ENCODE measurements at places on chromosomes 5 and 9.

- DNase-seq, result no peak
Measured at GRCh38 chr9:101176384-101176783, 147.9 kb downstream of the PLPPR1 start.

DNA sequence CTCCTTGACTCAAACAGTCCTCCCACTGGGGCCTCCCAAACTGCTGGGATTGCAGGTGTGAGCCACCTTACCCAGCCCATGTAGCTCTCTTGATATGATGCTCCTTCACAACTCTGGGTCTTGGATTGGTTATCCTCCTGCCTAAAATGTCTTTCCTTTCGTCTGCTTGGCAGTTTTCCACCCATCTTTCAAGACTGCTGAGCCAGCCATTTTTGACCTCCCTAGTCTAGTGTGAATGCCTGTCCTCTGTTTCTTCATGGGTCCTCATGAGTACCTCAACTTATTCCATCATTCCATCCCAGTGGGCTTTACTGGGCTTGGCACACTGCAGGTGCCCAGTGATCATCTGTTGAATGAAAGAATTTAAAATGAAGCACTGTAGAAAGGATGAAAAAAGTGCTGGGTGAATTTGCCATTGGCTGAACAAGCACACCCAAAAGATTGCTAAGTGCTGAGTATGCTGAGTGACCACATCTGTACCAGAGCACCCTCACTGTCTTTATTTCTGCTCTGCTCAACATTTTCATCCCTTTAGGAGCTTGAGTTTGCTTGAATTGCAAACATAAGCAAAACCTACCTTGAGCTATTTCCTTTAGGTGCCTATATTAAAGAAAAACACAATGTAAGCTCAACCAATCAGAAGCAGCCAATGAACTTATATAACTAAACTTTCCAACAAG, 84.8 kb upstream of the FAM169A start:
- DNase-seq, result no peak

- DNase-seq, result no peak
Measured at GRCh38 chr9:79693750-79694149, 122.0 kb downstream of the TLE4 start.

- no peak for DNase-seq
Measured at GRCh38 chr5:57841676-57842363, 359.2 kb upstream of the ACTBL2 start.

DNA sequence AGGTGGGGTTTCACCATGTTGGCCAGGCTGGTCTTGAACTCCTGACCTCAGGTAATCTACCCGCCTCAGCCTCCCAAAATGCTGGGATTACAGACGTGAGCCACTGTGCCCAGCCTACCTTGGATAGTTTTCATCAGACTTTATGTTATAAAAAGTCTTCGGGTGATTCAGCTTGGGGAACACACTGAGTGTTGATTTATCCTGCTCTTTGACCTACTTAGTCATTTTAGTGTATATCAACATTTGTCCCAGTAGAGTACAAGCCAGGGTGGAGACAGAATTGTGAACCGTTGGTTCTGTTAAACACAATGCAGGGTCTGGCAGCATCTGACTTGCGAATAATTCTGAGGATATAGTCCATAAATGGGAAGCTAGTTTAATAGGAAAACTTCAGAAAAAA, 39.7 kb downstream of the NFX1 start:
- DNase-seq, result no peak

DNA sequence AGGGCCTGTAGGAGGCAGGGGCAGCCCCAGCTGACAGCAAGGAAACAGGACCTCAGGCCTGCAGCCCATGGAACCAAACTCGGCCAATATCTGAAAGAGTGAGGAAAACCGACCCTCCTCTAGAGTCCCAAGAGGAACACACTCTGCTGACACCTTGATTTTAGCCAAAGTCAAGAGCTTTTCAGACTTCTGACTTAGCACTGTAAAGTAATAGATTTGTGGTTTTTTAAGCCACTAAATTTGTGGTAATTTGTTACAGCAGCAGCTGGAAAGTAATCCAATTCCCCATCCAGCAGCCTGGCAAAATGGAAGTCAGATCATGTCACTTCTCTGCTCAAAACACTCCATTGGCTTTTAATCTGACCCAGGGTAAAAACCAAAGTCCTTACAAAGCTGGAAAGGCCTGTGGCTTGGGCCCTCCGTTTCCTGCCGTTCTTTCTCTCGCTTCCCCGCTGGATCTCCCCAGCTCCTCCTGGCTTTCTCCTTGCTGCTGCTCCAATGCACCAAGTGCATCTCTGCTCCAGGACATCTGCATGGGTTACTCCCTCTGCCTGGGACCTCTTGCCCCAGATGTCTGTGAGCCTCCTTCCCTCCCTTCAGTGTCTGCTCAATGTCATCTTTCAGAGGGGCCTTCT, 79.0 kb downstream of the C5orf15 start:
- no peak for DNase-seq

DNA sequence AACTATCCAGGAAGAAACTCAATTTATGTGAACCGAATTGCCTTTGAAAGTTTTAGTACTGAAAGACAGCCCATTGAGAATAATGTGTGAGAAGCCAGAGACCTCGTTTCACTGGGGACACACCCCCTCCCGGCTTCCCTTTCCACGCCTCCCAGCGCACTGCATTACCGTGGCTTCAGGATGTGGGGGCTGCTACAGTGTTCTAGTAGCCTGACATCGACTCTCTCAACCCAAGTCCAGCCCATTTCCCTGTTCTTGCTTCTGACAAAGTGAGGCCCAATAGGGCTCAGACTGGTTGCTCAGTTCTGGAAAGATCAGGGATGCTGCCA, 3.5 kb downstream of the PAX5 start:
- DNase-seq, result no peak

DNA sequence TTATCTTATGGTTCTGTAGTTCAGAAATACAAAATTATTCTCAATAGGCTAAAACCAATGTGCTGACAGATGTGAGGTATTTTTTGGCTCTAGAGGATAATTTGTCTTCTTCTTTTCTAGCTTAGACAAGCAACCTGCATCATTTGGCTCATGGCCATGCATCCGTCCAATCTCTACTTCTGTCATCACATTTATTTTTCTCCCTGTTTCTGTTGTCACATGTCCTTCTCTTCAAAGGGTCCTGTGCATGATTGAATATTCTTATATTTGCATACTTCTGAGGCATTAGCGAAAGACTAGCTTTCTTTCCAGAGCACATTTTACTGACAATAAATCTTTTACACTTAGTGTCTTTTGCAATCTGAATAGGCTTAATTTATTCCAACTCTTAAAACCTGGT, 564.7 kb downstream of the CDH10 start:
- DNase-seq, result no peak

DNA sequence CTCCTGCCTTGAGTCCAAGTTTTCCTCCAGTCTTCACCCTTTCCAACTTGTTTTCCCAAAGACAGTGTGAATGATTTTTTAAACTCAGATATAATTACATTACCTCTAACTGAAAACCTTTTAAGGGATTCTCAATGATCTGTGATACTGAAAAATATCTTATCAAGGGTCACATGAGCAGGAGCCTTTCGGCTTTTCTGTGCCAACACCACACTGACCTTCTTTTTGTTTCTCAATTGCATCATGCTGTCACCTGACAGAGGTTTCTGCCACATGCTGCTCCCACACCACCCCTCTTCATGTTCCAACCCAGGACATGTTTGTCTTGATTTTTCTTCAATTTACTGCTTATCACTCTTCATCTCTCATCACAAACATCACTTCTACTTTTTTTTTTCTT, 820.0 kb downstream of the PRELID2 start:
- no peak for DNase-seq

DNA sequence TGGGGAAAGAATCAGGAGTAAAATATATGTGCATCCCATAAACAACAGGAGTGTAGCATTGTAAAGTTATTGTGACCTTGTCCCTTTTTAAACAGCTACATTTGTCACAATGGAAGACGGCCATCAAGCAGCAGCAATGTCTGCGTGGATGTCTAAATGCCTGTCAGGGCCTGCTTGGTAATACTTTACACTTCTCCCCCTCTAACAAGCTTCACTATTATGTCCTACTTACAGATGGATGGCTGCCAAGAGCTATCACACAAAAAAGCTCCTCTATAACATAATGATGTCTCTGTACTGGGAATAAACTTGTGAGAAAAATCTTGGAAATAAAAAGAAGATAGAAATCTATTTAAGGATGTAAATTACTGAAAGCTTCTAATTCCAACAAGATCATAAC, 213.0 kb downstream of the FBXL17 start:
- DNase-seq, result no peak

- no peak for DNase-seq
Measured at GRCh38 chr5:73858776-73859175, 232.8 kb downstream of the ARHGEF28 start.

DNA sequence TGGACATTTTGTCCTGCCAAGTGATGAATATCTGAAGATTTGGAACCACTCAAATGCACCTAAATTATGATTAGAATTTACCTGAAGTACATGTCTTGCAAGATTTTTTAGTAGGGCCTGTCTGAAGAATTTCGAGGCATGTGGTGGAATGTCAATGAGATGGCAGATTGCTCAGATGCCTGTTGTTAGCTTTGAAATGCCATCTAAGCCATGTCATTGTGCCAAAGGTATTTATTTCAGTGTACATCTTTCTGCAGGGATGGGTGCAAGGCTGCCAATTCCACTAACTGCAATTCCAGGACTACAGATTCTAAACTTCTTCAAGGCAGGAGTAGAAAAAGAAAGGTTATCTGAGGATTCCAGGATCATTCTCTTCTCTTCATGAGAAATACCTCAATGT, 9.1 kb upstream of the GNAQ start:
- no peak for DNase-seq

- no peak for DNase-seq
Measured at GRCh38 chr5:5941486-5941885, 436.9 kb downstream of the MED10 start.

DNA sequence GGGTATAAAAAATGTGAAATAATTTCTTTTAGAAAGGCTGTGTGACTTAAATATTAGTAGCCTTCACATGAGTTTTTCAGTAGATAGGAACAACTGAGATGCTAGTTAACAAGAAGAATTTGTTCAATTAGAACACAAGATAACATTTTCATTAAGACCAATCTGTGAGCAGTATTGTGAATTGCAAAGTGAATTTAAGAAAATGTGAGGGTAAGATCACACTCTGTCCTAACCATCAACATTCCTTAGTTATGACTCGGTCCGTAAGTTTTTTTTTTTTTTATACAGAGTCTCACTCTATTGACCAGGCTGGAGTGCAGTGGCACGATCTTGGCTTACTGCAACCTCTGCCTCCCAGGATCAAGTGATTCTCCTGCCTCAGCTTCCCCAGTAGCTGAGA, 180.2 kb upstream of the EGFLAM start:
- no peak for DNase-seq

GRCh38 chr5:124806026-124806372, 59.6 kb upstream of the ZNF608 start:
- no peak for DNase-seq

- DNase-seq, result no peak
Measured at GRCh38 chr5:6333182-6333905, 45.0 kb downstream of the MED10 start.

GRCh38 chr5:74112372-74113195, 486.6 kb downstream of the ARHGEF28 start:
- DNase-seq, result no peak

- DNase-seq, result no peak
Measured at GRCh38 chr5:9283021-9283420, 262.9 kb downstream of the SEMA5A start.

DNA sequence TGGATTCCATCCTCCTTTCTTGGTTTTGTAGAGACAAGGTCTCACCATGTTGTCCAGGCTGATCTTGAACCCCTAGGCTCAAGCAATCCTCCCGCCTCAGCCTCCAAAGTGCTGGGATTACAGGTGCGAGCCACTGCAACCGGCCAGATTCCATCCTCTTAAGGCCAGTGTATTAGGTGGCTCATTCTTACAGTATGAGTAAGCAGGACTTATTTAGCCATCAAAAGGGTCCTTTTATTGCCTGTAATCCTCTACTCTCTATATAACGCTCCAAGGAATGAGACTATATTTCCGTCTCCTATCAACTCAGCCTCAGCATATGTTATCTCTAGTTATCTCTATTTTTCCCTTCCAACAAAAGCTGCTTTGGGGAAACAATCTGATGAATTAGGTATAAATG, 3.0 kb upstream of the ERBIN start:
- no peak for DNase-seq

GRCh38 chr9:105994970-105995369, 300.6 kb downstream of the TMEM38B start:
- DNase-seq, result no peak

GRCh38 chr5:132951897-132952296, 11.5 kb downstream of the AFF4 start:
- DNase-seq, result no peak

DNA sequence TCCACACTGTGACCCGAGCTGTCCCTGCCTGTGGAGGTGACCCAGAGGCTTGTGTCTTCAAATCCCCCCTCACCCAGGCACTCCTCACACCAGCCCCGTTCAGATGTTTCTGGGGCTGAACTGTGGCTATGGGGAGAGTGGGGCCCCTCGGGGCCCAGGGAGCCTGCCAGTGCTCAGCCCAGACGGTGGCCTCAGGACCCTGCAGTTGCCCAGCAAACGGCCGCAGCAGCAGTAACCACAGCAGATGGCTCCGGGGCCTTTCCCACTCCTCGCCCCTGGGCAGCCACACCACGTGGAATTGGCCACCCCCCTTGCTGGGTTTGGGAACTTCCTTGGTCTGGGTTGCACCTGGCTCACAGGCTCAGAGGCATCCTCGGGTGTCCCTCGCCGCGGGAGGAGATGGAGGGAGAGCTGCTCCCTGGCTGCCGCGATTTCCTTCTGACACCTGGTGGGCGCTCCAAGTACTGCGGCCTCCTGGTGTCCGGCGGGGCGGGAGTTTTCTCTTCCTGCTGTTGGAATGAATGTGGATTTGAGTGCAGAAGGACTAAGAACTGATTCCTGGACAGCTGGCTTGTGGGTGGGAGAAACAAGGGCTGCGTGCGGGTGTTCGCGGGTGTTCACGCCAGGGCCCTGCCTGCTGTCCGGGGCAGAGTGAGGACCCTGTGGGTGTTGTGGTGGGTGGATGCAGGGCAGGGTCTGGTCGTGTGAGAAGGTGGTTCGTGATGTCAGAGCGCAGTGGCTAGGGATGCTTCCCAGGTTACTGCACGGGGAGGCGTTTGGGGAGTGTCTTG, 97.5 kb downstream of the COL5A1 start:
- peak; percentile 20 for DNase-seq

DNA sequence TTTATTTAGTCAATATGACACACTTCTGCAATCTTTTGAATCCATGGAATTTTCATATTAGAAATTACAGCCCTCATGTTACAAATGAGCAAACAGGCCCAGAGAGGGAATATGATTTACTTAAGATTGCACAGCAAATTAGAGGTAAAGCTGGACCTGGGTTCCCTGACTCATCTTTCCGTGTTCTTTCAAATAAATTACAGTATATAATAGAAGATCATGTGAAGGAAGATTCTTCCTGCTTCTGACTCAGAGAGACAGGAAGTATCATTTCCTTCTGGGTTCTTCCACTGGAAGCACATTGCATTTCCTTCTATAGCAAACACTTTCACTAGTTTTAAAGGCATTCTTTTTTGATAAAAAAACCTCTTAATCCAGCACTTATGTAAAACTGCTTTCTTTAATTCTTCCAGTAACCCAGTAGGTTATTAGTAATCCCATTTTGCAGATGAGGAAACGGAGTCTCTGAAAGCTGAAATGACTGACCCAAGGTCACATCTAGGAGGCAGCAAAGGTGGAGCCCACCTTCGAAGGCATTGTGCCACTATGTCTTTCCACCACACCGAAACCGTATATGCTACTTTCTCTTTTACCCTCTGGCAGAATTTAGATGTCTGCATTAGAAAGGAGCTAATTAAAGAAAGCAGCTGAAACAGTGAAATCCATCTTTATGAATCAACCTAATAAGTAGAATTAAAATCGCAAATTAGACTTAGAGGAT, 566.7 kb upstream of the KLF4 start:
- no peak for DNase-seq

GRCh38 chr9:90078988-90079421, 474.2 kb downstream of the GADD45G start:
- DNase-seq, result no peak
